ENCODE measurements at places on chromosomes 6 and 20.

- no peak for ATAC-seq
Observed at GRCh38 chr6:108945681-108946159, 97.5 kb downstream of the ARMC2 start.

GRCh38 chr6:4923081-4923480 is 80.8 kb downstream of the RPP40 start:
- ATAC-seq: no peak

DNA sequence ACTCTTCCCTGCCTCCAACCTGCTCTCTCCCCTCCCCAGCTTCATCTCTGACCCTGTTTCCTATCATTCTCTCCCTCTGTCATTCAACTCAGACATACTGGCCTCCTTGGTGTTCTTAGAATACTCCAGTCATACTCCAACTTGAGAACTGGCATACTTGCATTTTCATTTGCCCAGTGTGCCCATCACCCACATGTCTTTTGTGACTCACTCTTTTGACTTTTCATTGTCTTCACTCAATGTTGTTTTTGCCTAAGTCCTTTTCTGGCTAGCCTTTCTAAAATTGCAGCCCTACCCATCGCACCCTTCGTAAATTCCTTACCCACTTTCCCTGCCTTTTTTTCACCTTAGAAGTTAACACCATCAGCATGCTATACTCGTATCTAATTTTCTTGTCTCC is 77.0 kb upstream of the CD2AP start:
- ATAC-seq: no peak

- no peak for ATAC-seq
Observed at GRCh38 chr6:136304410-136304809, 14.8 kb upstream of the BCLAF1 start.

GRCh38 chr20:57330998-57331397 is 1.4 kb downstream of the SPO11 start:
- ATAC-seq: no peak

- no peak for ATAC-seq
Observed at GRCh38 chr6:142695016-142695415, 250.0 kb downstream of the HIVEP2 start.

DNA sequence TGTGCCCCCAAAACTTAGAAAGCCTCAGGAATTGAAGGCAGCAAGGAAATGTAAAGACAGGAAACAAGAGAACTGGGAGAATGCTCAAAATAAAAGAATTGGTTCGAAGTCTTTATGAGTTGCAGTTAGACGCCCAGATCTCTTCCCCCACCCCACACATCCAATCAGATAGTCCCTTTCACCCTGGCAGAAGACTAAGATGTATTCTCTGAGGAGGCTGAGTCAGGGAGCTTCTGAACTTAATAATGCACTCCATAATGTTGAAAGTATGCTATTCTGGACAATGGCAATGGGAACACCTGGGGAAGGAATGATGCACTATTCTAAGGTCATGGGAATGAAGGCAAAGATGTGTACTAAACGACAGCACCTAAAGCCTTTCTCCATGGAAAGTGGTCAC is 173.6 kb downstream of the MTFR2 start:
- no peak for ATAC-seq

DNA sequence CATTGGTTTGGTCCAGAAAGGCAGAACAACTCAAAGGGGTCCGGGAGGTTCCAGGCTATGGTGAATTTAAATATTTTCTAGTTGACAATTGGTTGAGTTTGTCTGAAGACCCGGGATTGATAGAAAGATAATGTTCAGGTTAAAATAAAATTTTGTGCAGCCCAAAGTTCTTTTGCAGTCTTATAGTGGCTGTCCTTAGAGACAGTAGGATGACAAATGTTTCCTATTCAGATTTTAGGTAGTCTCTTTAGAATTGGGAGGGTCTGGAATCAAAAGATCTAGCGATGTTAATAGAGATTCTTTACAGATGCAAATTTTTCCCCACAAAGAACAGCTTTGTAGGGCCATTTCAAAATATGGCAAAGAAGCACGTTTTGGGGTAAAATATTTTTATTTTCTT is 109.1 kb downstream of the TULP4 start:
- ATAC-seq: no peak

DNA sequence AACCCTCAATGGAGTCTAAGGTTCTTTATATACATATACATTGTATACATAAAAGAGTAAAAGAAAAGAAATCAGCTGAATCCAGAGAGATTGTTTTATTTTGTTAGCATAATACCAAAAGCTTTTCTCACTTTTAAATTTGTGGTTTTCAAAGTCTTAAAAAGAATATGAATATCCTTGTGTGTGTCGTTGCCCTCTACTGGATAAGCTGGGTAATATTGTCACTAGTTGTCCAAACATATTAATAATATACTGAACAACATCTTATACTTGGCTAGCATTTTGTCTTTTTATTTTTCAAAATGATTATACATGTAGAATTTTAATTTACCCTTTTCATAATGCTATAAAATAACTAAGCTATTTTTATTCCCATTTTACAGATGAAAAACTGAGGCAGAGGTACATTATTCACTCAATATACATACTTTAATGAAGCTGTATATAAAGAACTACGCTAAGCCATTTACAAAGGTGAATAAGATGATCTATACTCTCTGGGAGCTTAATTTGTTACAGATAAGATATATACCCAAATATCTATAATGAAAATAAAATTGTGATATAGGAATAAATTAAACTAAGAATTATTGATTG is 531.7 kb downstream of the TFAP2B start:
- ATAC-seq: no peak

DNA sequence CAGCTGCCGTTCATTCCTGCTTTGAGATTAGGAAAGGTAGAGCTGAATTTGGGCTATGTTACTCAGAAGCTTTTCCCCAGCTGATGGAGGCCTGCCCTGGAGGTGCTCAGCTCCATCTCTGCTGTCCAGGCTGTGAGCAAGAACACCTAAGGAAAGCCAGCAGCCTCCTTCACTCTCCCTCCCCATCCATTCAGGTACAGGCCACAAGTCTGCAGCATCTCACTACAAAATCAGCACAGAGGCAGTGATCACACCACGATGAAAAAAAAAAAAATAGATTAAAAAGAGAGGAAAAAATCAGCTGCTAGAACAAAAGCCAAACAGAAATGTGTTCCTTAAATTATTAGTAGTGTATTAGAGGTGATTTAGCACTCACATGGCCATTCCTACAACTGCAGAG is 515.0 kb downstream of the CDH26 start:
- no peak for ATAC-seq

- no peak for ATAC-seq
Observed at GRCh38 chr6:166687070-166687878, 60.2 kb upstream of the RPS6KA2 start.
